ENCODE measurements at places on chromosomes 11 and 22.
A peak's percentile ranks its signal among the peaks of the same experiment; 100 is the strongest.

GRCh38 chr11:35126000-35126878, 12.7 kb upstream of the CD44 start:
- DNase-seq, result no peak

- no peak for DNase-seq
These were observed 35.4 kb downstream of the CDKN1C start for GRCh38 chr11:2849994-2850770.

GRCh38 chr22:43343262-43343669, at the start of gene SCUBE1:
Gene SCUBE1, minus strand, starts transcription at chr22:43343372. Its CDS starts 111 bp downstream, at chr22:43343261.
- DNase-seq, result no peak

DNA sequence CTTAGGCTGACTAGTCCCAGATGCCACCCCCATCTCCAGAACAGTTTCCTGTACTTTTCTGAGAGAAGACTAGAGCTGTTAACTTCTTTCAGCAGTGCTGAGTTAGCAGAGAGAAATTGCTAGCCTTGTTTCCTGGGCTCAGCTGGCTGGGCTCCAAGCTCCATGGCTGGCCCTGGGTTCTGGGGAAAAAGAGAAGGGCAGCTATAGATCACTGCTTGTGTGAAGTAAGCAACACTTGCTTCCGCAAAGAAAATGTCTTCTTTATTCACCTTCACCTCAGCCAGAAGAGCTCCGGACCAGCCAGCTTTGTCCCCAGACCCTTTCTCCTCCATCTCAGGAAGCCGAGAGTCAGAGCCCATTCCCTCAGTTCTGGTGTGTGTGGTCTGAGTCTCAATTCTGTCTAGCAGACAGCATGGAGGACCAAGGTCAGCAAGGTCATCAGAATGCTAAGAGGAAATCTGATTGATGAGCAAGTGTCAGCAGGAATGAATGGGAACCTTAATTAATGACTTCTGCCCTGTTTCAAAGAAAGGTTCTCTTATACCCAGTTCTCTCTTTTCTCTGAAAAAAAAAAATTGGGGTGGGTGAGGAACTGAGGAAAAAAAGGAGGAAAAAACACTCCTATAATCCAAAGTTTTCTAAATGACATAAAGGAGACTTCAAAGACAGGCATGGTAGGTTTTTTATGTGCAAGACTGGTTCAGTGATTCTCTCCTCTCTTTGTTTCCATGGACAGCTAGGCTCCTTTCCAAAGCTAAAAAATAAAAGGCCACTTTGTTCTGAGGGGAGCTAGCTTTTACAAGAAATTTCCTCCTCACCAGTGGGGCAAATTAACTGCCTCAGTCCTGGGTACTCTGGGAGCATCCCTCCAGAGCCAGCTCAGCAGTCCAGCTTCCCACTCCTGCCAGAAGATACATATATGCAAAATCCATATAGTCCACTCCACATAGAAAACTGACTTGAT, 63.6 kb upstream of the FAM181B start:
- no peak for DNase-seq

GRCh38 chr11:85913513-85913912, 58.3 kb downstream of the CCDC83 start:
- no peak for DNase-seq

DNA sequence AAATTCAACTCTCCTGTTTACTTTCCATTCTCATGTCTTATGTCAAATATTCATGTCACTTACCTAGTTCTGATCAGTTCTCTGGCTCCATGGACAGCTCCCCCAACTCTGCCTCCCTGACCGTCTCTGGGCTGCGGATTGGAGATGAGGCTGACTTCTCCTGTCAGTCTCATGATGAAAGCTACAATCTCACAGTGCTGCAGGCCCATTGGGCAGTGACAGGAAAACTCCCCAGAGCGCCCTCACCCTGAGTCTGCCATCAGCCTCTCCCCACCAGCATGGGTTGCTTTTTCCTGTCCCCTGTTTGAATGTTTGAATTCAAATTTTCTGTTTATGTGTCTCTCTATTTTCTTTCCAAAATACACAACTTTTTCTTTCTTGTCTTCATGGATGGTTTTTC, 63.8 kb upstream of the TOP3B start:
- no peak for DNase-seq

DNA sequence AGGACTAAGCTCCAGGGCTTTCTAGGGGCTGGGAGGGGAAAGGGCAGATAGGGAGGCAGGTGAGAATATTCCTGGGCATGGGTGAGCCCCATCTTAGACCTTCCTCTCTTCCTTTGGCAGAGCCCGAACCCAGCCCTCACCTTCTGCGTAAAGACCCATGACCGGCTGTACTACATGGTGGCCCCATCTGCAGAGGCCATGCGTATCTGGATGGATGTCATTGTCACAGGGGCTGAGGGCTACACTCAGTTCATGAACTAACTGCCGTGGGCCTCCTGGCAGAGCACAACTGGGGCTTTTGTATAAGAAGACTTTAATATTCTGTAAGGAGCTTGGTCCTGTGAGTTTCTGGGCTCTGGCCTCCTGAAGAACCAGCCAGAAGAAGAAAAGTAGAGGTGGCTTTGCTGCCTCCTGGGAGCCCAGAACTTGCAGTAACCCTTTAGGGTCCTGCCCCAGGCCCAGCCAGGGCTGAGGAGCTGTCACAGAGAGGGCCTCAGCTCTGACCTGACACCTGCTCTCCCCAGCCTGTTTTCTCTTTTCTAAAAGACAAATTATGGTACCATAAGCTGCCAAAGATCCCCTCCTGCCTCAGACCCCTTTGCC, 22.8 kb downstream of the TREH start:
- no peak for DNase-seq

GRCh38 chr11:68164437-68164836, 43.2 kb upstream of the CHKA start:
- DNase-seq, result peak; percentile 79

GRCh38 chr22:22452211-22452610, 56.3 kb downstream of the ZNF280B start:
- no peak for DNase-seq

DNA sequence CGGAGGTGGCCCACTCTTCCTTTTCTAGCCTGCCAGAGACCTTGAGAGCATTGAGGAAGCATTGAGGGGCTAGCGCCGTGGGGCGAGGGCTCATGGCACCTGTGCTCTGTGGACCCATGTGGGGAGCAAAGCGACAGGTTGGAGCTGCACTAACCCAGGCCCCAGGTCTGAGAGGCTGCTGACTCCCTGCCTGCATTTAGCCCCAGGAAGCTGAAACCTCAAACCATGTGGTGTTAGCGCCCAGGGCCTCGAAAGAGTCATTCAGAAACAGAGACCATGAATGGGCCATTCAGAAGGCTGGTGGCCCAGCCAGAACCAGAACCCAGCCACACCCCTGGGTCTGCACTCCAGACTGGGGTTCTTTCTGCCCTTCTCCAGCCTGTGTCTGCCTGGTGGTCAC, 88.6 kb downstream of the BCR start:
- DNase-seq, result no peak

GRCh38 chr11:36615826-36616225, 17.8 kb upstream of the RAG2 start:
- no peak for DNase-seq

DNA sequence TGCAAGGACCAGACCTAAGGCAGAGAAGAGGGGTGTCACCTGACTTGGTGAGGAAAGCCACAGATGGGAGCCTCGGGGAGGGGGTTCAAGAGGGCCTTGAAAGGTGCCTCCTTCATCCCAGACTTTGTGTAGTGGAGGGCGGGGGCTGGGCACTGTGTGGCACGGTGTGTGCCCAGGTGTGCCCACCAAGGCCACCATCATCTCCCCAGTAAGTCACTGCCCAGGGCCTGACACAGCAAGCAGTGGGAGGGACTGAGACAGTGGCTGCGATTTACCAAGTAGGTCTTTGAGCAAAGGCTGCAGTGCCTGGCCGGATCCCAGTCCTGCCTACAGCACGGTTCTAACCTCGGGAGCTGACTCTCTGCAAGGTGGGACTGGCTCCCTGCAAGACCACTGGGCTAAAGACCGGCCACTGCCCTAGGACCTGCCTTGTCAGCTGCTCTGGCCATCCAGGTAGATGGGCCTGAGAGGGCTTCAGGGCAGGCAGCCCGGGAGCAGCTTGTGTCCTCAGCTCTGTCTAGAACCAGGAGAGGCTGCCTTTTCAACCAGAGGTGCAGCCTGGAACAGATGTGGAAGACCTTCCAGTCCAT, 1.4 kb downstream of the OSM start:
- DNase-seq, result no peak

DNA sequence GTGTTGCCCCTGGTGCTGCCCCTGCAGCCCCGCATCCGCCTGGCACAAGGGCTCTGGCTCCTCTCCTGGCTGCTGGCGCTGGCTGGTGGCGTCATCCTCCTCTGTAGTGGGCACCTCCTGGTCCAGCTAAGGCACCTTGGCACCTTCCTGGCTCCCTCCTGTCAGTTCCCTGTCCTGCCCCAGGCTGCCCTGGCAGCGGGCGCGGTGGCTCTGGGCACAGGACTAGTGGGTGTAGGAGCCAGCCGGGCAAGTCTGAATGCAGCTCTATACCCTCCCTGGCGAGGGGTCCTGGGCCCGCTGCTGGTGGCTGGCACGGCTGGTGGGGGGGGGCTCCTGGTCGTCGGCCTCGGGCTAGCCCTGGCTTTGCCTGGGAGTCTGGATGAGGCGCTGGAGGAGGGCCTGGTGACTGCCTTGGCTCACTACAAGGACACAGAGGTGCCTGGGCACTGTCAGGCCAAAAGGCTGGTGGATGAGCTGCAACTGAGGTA, 278 bp downstream of the ROM1 start:
- no peak for DNase-seq

- DNase-seq, result no peak
These were observed 94.5 kb downstream of the PHF21A start for GRCh38 chr11:46026606-46027293.

DNA sequence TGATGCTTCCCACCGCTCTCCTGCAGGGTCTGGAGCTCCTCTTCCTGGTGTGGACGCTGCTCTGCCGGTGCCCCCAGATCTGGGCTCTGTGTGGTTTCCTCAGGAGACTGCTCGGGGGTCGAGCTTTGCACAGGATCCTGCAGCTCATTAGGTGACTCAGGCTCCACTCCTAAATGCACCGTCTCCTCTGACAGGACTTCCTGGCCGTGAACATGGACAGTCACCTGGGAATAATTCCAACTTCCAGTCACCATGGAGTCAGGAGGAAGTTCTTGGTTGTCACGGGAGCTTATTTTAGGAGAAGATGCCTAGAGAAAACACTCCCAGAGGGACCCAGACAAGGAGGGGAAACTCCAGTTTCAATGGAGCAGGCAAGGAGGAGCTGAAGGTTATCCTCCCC, 11.9 kb downstream of the ZNF202 start:
- no peak for DNase-seq

GRCh38 chr11:45803971-45804760, 783 bp upstream of the SLC35C1 start:
- peak; percentile 78 for DNase-seq

- DNase-seq, result no peak
These were observed 44.7 kb downstream of the CSTF3 start for GRCh38 chr11:33116535-33116934.

GRCh38 chr22:23037429-23038333, 32.6 kb upstream of the GNAZ start:
- DNase-seq, result no peak

DNA sequence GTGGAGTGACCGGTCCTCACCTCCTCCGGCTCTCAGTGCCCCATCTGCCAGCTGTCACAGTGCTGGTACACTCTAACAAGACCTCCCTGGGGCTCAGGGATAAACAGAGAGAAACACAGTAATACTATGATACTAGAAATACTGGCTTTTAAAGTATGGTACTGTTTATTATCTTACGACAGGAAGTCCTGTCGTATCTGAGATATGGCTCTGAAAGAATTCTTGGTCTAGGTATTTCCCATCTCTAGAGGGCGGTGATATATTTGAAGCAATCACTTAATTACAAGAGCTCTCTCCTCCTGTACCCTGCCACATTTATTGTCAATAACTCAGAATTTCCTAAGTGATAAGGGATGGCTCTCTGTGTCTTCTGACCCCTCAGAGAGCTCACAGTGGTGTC, 119.1 kb downstream of the RRM1 start:
- no peak for DNase-seq

GRCh38 chr11:30426781-30427180, 103.9 kb downstream of the ARL14EP start:
- no peak for DNase-seq

GRCh38 chr22:37431801-37432707, 4.8 kb upstream of the ELFN2 start:
- DNase-seq, result peak; percentile 90

- DNase-seq, result no peak
These were observed 1.8 kb downstream of the ARHGAP1 start for GRCh38 chr11:46698597-46698996.

- DNase-seq, result peak; percentile 82
These were observed at the start of gene SLC25A22 for GRCh38 chr11:798093-798713. Gene SLC25A22, minus strand, starts transcription at chr11:798281. Its CDS starts 3,275 bp downstream, at chr11:795006.

DNA sequence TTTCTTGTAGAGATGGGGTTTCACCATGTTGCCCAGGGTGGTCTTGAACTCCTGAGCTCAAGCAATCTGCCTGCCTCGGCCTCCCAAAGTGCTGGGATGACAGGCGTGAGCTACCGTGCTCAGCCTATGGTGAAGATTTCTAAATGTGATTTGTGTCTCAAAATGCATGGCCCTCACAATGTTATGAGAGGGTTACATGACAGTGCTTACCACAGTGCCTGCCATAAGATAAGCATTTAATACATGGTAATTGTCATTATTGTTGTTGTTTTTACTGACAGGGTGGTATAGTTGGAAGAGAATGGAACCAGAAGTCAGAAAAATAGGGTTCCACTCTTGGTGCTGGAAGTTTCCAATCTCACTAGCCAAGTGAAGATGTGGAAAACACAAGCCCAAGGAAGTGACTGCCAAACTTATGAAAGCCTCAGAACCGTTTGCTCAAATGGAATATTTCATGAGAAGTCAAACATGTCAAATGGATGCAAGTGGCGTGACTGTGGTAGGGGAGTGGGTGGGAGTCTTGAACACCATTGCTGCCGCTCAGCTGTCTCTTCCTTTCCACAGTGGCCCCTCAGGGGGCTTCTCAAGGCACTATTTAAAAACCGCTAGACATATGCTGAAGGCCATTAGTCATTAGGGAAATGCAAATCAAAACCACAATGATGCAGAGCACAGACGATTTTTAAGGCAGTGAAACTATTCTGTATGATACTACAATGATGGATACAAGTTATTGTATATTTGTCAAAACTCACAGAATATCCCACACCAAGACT, 29.1 kb upstream of the LMO2 start:
- DNase-seq, result no peak

DNA sequence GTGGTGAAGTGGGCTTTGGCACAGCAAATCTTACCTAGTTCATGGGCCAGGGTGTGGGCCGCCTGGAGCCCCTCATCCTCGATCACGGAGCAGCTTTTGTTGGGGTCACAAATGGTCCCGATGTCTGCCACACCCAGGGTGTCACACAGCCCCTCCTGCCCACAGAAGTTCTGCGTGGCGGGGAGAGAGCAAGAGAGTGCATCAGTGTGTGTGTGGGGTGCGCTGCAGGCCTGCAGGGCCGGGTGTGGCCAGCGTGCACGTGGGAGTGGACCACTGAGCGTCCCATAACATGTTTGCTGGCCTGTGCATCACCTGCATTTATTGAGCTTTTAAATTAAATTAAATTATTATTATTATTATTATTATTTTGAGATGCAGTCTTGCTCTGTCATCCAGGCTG, 11.5 kb downstream of the ADAMTS8 start:
- DNase-seq, result no peak

DNA sequence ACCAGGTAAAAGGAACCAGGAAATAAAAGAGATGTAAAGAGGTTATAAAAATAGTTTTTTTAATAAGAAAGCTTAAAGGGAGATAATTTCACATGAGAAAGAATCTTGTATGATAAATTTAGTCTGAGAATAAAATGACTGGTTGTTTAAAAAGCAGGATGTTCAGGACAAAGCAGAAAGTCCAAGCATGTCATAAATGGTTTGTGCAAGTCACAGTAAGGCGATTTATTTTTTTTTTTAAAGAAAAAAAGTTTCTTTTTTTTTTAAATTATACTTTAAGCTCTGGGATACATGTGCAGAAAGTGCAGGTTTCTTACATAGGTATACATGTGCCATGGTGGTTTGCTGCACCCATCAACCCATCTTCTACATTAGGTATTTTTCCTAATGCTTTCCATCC, 30.8 kb downstream of the GLYATL2 start:
- peak; percentile 25 for DNase-seq

Data from RKO (cell line).